ENCODE measurements at places on chromosomes 7 and 10.
A peak's percentile ranks its signal among the peaks of the same experiment; 100 is the strongest.

- no peak for DNase-seq
Observed at GRCh38 chr7:32476816-32477648, 13.1 kb downstream of the LSM5 start.

DNA sequence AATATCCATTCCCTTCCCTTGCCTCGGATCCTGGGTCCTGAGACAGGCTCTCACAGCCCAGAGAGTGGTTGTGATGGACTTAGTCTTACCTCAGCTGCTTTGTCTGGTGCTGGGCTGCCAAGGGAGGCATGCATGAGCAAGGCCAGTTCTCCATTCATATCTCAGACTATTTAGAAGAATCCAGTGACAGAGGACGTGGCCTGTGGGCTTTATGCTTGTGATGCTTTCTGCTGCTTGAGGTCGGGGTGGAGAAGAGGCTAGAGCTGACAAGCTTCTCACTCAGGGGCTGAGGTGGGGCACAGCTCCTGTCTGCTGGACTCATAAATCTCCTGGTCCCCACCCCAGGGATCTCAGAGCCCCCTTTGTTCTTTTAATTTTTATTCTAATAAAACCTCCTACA lies 66.8 kb downstream of the DNAJC12 start:
- no peak for DNase-seq

- no peak for DNase-seq
Observed at GRCh38 chr7:119919986-119920385, 353.0 kb upstream of the KCND2 start.

DNA sequence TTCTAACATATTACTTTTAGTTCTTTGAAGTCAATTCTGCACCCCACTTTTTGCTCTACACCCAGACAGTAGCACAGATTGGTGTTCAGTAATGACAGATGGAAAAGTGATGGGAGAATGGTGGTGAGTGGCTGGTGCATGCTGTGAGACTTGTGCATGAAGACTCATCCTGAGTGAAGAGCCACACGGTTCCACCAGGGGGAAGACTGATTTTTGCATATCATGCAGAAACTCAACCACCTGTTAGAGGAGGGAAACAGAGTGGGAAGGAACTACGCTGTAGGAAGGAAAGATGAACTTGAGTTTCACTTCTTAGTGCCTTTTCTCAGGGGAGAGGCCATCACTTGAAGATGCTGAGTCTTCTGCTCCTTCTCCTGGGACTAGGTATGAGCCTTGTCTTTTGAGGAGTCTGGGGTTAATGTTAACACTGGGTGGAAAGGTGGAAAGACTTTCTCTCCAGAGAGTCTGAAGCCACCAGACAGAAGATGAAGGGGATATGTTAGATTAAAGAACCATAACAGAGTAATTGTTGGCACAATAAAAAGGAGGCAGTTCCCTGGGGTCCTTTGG lies 9.3 kb upstream of the PRSS1 start:
- no peak for DNase-seq

DNA sequence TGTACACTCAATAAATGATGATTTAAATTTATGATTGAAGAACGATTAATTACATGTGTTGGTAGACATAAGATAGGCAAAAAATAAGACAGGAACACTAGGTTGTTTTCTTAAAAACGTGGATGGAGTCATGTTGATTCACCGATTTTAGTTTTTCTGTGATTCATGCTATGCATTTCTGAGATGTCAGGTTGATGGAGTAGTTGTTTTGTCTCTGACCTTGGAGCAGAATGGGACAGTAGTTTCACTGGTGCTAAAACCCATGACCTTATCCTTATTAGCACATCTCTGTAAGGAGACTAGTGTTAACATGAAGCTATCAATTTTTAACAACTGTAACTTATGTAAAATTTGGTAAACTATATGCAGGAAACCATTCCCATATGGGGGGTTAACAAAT lies 611.6 kb upstream of the FZD8 start:
- DNase-seq = no peak

- DNase-seq = no peak
Observed at GRCh38 chr7:47191876-47192291, 390.0 kb downstream of the TNS3 start.

GRCh38 chr10:111974325-111974724 lies 209.2 kb downstream of the GPAM start:
- DNase-seq = no peak

DNA sequence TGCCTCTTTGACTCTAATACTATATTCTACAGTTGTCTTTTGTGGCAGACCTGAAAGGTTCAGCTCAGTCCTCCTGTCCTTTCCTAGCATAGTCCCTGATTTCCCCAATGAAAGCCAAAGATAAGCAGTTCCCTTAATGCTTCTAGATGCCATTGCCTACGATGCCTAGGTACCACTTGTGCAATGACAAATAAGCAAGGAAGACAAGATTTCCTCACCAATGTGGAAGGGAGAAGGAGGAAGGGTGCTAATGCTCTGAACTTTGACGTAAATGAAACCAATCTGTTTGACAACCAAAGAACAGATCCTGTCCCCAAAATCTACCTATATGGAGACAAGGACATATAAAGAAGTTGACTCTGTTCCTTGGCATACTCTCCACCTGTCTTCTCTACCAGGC lies 393.3 kb downstream of the KCNMA1 start:
- no peak for DNase-seq

DNA sequence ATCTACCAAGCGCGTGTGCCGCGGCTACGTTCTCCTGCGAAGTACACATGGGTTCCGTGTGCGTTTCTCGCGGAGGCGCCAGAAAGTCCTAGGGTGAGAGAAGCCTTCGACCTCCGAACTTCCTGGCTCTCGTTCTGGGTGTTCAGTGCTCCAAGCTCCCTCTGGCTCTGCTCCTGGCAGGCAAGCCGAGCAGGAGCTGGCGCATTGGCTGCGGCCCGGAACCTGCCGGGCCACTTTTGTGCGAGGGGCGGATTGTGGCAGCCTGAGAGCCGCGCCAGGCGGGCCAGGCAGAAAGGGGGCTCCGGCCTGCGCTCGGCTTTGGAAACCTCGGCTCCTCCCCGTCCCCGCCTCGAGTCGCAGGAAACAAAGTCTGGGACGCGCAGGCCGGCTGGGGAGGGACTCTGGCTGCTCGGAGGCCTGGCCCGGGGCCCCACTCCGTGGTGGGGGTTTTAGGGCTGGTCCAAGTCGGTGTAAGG lies 9.6 kb downstream of the EMX2 start:
- peak; percentile 82 for DNase-seq

GRCh38 chr7:103996639-103997038 lies 7.2 kb upstream of the RELN start:
- DNase-seq = no peak

- no peak for DNase-seq
Observed at GRCh38 chr10:12156367-12157123, 27.1 kb downstream of the SEC61A2 start.

DNA sequence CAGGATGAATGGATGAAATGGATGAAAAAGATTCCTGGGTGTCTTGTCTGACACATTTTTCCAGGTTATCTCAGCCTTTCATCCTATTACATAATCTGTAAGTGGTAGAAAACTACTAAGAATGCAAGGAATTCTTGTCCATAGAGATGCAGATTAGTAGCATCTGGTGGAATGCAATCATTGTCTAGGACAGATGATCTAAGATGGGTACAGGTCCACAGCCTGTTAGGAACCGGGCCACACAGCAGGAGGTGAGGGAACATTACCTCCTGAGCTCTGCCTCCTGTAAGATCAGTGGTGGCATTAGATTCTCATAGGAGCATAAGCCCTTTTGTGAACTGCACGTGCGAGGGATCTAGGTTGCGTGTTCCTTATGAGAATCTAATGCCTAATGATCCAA lies 225.0 kb downstream of the CALN1 start:
- DNase-seq = peak; percentile 31

DNA sequence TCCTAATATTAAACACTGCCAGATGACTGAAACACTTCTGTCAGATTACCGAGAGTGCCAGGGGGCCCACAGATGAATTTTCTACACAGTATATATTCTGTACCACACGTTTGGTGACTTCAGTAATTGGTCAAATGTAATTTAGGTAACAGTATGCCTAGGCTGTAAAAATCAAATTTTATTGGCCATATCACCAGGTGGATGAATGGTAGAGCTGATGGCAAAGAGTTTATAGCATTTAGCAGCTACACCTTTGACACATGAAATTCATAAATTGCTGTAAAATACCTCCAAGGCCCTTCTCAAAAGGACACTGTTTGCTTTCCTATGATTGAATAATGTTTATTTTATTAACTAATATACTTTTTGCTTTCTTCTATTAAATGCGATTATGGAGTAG lies 101.3 kb downstream of the ARID5B start:
- DNase-seq = no peak

GRCh38 chr7:107638594-107638993 lies 22.0 kb upstream of the SLC26A4 start:
- no peak for DNase-seq

GRCh38 chr7:66303454-66304155 lies 98.5 kb downstream of the TPST1 start:
- no peak for DNase-seq

DNA sequence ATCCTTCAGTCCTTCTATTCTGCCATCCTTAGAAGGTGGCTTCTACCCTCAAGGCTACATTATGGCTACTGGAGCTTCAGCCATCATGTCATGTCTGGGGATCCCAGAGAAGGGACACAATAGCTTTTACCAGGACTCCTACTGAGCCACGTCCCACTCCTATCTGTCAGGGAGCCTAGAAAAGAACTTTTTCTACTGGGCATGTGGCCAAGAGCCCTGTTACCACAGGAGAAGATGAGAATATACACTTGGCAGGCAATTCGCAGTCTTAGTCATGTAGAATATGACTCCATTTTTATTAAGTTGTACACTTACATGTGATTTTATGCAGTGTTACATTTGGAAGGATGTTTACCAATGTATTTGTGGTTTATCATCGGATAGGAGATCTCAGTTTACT lies 64.6 kb upstream of the KCNMA1 start:
- no peak for DNase-seq

DNA sequence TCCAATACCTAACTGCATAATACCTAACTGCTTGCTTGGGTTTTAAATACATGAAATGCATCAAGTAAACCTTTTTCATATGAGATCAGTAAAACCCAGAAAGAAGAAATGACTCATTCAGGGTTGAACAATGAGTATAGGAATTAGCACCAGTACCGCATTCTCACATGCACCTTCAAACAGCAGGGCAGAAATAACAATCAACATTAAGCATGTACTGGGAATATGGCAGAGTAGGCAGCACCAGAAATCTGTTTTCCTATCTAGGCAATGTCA lies 850.3 kb upstream of the SORCS1 start:
- DNase-seq = no peak

GRCh38 chr10:132982301-132982989 lies 40.1 kb upstream of the CFAP46 start:
- DNase-seq = no peak

- no peak for DNase-seq
Observed at GRCh38 chr7:70703785-70704184, 428.2 kb upstream of the GALNT17 start.

- no peak for DNase-seq
Observed at GRCh38 chr7:98119256-98119918, 12.7 kb downstream of the LMTK2 start.

DNA sequence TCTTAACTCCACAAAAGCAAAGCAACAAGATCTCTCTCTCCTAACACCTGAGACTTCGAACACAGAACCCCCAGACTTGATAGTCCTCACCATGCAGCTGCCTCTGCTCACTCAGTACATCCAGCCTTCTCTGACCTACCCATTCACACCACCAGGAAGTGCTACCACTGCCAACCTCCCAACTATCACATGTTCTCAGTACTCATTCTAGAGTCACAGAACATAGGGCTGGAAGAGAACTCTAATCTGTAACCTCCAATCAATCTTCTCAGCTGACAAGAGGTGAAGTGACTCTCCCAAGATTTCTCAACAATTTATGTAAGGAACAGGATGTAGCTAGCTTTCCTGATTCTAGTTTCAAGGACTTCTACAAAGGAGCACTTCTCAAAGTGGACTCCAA lies 3.8 kb downstream of the NUDCD3 start:
- no peak for DNase-seq

DNA sequence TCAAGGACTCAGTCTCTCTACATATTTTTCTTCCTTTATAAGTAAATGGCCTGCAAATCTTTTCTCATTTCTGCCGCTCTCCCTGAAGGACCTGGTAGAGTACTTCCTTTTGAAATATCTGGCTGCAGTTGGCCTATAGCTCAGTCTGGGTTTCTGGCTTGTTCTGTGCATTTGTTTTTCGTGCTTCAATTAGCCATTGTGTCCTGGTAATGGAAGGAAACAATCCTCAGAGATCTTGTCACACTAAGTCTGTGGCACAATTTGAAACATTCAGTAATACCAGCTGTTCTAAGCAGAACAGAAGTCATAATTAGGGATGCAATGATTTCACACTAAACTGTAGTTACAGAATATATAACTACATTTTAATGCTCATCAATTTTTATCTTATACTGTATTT lies 545.0 kb downstream of the NRG3 start:
- no peak for DNase-seq

- no peak for DNase-seq
Observed at GRCh38 chr10:119541459-119542356, 811 bp downstream of the RGS10 start.

GRCh38 chr10:133135116-133135465 lies 24.9 kb upstream of the KNDC1 start:
- no peak for DNase-seq

- no peak for DNase-seq
Observed at GRCh38 chr7:147510923-147511322, 1079.6 kb upstream of the C7orf33 start.

DNA sequence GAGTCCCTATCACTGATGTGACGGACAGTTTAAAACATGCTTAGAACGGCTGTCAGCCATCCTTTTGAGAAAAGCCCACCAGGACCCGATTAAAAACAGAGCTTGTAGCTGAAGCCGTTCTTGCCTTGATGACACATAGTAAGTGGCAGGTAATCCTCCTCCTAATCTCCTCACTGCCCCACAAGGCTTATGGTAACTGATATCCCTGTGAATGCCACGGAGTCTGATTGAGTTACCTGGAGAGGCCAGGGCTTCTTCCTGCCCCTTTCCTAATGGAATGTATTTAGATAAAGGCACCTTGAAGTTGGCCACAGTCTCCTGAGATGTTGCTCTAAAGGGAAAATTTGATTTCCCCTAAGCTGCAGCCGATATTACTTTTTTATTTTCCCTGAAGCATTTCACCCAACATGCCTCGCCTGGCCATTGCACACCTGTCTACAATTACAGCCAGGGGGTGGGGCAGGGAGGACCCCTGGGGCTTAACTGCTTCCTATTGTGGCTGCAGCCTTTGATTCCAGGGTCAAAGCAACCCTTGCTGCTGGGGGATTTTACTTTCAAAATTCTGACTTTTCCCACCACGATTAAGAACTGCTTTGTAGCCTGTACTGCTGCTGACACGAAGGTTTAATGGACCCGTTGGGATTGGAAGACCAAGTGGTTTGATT lies 169.0 kb upstream of the GPR26 start:
- DNase-seq = no peak

- no peak for DNase-seq
Observed at GRCh38 chr10:98405422-98405821, 9.6 kb downstream of the PYROXD2 start.

GRCh38 chr7:36840904-36841303 lies 116.6 kb upstream of the AOAH start:
- DNase-seq = no peak

- DNase-seq = peak; percentile 15
Observed at GRCh38 chr10:48611133-48611532, 6.3 kb upstream of the ARHGAP22 start.

GRCh38 chr7:113128031-113128430 lies 9.7 kb upstream of the SMIM30 start:
- no peak for DNase-seq

- DNase-seq = no peak
Observed at GRCh38 chr10:94023906-94024305, 30.2 kb downstream of the PLCE1 start.
